HAP-1 (cell line): ENCODE measurements at places on chromosomes 16 and 17.

DNA sequence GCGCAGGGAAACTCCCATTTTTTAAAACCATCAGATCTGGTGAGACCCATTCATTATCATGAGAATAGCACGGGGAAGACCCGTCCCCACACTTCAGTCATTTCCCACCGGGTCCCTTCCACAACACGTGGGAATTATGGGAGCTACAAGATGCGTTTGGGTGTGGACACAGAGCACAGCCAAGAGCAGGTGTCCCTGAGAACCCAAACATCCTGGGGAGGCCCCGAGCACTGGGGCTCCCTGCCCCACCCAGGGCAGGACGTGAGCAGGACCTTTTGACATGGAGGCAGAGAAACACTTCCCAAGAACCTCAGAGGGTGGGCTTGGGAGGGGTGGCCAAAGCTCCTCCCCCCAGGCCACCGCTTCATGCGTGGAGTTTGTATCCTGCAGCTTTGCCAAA is 89.9 kb upstream of the DNAH17 start:
- DNase-seq = no peak

GRCh38 chr17:50110591-50111349 is 15.6 kb downstream of the PDK2 start:
- no peak for DNase-seq

DNA sequence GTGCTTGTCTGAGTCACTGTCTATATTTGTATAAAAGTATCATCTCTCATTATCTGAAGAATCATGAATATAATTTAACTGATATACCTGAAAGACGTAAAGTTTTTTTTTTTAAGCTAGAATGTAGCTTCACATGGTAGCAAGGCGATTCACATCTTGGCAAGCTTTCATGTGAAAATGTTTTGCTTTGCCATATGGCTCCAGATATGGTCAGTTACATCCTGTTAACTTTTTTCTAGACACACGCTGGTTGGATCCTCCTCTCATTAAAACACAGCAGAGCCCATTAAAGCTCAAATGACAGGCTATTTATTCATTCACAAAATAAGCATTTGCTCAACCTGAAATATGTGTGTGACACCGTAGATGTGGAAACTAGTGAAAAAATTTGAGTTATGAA is 412.8 kb downstream of the KIF2B start:
- no peak for DNase-seq

DNA sequence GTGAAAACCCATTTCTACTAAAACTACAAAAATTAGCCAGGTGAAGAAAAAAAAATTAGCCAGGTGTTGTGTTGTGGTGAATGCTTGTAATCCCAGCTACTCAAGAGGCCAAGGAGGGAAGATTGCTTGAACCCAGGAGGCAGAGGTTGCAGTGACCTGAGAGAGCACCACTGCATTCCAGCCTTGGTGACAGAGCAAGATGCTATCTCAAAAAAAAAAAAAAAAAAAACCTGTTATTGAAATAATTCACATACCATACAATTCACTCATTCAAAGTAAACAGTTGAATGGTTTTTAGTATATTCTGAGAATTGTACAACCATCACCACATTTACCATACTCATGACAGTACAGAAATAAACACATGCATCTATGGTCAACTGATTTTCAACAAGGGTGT is 31.0 kb downstream of the ZNRF1 start:
- DNase-seq = no peak

DNA sequence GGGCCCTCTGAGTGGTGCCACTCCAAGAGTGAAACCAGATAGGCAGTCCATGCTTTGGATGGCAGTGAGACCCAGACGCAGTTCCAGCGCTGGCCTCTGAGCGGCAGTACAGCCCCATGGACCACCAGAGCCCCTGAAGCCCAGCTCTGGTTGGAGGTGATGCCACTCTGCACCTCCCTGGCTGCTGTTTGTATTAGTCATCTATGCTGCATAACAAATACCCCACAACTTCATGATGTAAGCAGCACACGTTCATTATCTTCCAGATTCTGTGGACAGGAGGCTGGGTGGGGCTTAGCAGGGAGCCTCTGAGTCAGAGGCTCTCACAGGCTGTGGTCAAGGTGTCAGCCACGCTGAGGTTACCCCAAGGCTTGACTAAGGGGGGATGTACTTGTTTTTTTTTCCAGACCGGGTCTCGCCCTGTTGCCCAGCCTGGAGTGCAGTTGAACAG is 5.1 kb upstream of the NME4 start:
- peak; percentile 83 for DNase-seq

DNA sequence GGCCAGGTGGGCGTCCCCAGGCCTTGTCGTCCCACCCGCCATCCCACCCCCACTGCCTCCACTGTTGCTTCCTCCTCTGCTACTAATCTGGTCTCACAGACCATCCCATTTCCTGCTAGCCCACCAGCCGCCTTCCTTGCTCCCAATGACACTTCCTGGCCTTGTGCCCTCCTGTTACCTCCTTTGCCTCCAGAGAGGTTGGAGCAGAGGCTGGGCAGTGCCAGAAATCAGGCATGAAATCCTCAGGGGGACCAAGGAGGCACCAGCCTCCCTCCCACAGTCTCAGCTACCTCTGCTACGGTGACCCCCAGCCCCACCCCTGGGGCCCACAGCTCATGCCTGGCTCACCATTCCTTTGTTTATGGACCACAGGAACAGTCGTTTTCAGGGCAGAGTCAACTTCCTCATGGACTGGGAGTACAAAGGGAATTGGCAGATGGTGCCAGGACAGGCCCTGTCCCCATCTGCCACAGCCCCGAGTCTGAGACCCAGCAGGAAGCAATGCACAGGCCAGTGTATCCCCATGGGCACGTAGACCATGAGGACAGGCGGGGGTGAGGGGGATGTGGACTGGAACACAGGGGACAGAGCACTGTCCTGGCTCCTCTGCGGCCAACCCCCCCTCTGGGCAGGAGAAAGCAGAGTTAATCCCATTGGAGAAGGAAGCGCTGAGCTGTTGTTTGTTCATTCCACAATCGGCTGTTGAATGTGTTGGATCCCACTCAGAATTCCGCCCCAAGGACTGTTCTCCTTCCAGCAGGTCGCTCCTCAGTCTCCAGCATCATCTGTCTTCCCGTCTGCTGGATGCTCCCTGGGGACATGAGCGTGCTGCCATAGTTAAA is 2.2 kb upstream of the CDH5 start:
- DNase-seq = no peak

DNA sequence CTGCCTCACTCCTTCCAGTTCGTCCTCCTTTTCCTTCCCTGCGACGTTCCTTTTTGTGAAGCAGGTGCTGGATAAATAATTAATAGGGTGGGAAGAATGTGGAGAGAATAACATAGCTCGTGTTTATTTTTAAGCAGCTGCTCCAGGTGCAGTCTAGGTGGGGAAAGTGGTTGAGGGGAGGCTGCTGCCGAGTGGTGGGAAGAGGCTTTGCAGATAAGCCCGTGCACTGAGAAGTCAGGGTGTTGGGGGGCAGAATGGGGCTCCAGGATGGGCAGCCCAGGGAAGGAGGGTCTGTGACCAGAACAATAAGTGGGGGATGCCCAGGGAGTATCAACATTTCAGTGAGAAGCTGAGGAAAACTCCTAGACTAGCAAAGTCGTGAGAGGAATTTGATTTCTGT is 300.5 kb downstream of the CPPED1 start:
- no peak for DNase-seq

GRCh38 chr16:23435500-23435899 is 17.5 kb downstream of the COG7 start:
- DNase-seq = peak; percentile 84

GRCh38 chr16:50178491-50178941 is 25.4 kb downstream of the TENT4B start:
- no peak for DNase-seq
